ENCODE measurements at places on chromosomes 1 and 21.

- H3K36me3 ChIP-seq = no peaks in the 10 kb centered on the region
- no peak for DNase-seq
- H3K4me3 ChIP-seq = no peak overlapping the region
- H3K4me1 ChIP-seq = peaks cover 7% of the 10 kb centered on the region
Measured at GRCh38 chr1:21594935-21595897, 73.9 kb downstream of the RAP1GAP start.

GRCh38 chr1:227733309-227733705 lies 1.8 kb downstream of the JMJD4 start:
- no peaks in the 10 kb centered on the region for H3K36me3 ChIP-seq
- DNase-seq = no peak
- no peaks in the 10 kb centered on the region for H3K27me3 ChIP-seq
- peaks cover 39% of the 10 kb centered on the region for H3K4me1 ChIP-seq
- no peak overlapping the region for H3K27ac ChIP-seq

DNA sequence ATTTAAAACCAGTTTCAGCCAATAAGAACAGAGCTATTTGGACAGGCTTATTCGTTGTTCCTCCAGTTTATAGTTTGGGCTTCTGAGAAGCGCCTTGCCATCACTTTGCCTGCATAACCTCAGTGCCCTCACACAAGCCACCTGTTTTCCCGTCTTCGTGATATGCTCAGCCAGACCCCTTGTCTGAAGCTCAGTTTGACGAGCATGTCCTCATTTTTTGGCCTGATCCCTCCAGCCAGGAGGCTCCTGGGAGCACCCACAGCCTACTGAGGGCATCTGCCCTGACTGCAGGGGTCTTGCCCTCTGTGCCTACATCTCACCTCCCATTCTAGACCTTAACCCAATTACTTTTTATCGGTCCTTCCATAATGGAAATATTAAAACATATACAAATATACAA lies 95.3 kb downstream of the ADARB1 start:
- no peak for DNase-seq
- H3K36me3 ChIP-seq = peaks cover 2% of the 10 kb centered on the region
- no peak overlapping the region for H3K27ac ChIP-seq
- H3K27me3 ChIP-seq = no peaks in the 10 kb centered on the region

DNA sequence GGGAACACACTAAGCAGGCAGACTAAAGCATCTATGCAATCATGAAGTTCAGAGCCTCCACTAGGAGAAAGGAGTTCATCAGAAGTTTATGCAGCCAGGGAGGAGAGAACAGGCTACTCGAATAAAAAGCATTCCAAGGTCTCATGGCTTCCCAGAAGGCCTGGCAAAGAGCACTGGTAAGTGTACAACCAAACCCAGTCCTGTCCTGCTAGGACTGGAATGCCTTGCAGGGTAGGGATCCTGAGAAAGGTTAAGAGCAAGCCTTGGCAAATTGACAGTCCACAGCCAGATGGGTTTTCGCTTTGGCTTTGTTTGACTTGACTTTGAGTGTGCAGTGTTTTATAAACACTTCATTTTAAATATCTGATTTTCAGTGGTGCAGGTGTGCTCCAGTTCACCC lies 133.6 kb upstream of the ATP1B1 start:
- peaks cover 23% of the 10 kb centered on the region for H3K4me1 ChIP-seq
- H3K4me3 ChIP-seq = no peak overlapping the region
- H3K27ac ChIP-seq = no peak overlapping the region
- H3K27me3 ChIP-seq = no peaks in the 10 kb centered on the region
- H3K36me3 ChIP-seq = no peaks in the 10 kb centered on the region

DNA sequence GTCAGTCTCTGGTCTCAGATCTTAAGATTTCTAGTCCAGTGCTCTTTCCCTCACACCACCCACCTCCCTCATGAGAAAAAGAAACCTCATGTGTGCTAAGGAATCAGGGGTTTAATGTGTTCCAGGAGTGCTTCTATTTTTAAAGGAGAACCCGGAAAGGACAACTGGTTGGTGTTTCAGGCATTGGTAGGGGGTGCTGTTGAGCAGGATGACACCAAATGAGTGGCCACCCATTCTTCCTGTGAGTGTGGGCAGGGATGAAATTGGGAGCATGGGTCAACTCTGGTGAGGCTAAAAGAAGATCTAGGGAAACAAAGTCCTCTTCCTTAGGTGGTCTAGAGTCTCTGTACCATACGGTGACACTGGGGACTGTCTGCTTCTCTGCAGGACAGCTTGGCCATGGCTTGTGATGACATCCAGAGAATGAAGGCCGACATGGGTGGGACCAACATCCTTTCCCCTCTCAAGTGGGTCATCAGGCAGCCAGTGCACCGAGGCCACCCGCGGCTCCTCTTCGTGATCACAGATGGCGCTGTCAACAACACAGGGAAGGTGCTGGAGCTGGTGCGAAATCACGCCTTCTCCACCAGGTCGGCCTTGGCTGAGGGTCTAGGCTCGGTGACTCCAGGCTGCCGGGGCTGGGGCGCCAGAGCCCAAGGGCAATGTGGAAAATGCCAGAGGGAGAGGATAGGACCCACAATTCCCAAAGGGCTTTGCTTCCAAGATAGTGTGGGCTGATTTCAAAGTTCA lies 39.3 kb downstream of the VWA5B1 start:
- peaks cover 11% of the 10 kb centered on the region for H3K4me1 ChIP-seq
- H3K36me3 ChIP-seq = no peaks in the 10 kb centered on the region
- peaks cover 62% of the 10 kb centered on the region for H3K27me3 ChIP-seq
- no peak overlapping the region for H3K27ac ChIP-seq
- DNase-seq = no peak
